ENCODE measurements at places on chromosomes 6 and 20.
A peak's percentile ranks its signal among the peaks of the same experiment; 100 is the strongest.

GRCh38 chr20:60787276-60787675 is 464.8 kb upstream of the CDH4 start:
- no peak for DNase-seq

DNA sequence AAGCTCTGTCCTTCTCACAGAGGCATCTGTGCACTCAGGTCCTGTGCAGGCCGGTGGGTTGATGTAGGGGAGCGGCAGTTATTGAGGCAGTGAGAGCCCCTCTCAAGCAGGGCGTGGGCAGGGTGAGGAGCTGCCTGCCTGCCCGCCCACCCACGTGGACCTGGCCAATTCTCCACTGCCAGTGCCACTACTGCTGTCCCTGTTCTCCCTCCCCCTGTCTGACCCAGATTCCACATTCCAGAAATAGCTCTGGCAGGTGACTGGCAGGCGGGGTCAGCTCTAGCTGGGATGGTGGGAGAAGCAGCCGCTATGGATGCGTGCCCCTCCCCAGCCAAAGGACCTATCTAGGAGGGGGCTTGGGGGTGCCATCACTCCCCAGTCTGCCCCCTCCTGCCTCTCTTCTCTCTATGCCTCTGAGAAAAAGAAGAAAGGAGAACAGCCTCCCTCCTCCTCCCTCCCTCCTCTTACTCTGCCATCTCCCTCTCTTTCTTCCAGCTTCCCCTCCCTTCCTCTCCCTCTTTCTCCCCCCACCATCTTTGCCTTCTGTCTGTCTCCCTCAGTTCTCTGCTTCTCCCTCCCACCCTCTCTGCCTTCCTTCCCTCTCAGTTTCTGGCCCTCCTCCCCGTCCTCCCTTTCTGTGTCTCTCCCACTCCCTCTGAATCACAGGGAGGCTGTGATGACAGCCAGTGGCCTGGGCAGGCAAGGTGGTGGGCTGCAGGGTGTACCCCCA is 86.5 kb upstream of the MYL9 start:
- no peak for DNase-seq

DNA sequence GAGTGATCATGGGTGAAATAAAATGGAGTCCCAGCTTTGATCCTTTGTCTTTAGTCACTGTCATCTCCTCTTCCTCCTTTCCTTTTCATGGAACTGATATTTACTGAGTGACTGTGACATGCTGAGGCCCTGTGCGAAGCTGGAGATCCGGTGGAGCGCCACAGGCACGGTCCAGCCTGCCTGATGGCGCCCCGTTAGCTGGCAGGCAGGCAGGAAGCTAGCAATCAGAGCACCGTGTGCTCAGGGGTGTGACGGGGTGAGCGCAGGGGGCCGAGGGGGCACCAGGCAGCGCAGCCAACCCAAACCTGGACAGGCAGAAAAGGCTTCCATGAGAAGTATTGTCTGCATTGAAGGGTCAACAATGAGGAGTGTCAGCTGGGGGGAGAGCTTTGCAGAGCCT is 100.2 kb upstream of the AKAP12 start:
- no peak for DNase-seq

DNA sequence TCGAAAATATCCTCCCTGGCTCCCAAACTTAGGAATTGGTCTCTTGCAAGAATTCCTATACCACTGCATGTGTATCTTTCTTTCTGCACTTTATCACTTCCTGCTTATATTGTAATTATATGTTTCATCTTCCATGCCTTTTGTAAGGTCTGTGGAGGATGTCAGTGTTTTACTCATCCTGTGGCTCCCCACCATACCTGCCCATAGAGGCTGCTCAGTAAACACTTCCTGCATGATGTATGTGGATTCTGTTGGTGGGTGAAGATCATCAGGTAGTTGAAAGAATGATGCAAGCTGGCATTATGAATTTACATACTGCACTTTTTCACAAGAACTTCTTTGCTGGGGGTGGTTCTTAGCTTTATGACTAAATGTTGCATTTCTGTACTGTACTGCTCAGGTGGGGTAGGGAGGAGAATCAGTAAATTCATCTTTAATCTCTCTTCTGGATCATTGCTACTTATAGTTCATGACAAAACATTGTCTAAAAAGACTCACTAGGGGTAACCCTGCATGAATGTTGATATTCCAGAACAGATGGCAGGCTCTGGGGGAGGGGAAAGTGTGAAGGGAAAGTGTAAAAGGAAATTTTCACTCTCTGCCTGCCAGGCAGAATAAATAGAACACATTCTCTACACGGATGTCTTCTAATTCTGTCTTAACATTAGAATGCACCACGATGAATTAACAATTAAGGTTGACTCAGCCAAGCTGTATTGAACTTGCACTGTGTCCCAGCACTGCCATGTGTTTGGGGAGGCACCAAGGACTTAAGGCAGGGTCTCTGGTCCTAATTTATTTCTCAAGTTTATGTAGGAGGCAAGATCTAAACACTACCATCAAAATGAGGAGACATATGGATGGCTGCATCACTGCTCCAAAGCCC is 36.0 kb upstream of the KLHL31 start:
- DNase-seq = no peak

DNA sequence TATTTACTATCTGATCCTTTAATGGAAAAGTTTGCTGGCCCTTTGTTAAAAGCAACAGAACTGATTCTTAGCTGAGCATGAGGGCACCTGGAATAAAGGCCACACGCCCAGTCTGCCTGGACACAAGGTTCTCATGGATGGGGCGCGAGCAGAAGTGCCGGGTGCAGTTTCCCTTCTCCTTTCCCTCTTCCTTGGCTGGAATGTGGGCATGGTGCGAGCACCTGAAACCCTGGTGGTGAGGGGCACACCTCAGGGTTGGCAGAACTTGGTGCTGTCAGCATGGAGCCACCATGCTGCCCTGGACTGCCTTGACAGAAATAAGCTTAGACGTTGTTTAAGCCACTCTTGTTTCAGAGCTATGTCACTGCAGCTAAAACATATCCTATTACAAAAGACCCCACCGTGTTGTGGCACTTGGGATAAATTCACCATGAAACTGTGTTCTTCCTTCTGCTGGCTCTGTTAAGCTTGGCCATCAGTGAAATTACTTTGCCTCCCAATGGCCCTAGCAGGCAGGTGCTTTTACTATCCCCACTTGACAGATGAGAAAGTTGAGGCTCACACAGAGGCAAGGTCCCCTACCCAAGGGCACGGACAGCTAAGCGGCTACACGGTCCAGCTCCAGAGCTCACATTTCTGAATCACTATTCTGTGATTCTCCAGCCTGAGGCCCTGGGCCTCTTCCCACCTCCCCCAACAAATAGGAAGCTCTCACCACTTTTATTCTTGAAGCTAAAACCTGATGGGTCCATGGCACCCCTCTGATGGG is 115.9 kb downstream of the PREX1 start:
- no peak for DNase-seq

DNA sequence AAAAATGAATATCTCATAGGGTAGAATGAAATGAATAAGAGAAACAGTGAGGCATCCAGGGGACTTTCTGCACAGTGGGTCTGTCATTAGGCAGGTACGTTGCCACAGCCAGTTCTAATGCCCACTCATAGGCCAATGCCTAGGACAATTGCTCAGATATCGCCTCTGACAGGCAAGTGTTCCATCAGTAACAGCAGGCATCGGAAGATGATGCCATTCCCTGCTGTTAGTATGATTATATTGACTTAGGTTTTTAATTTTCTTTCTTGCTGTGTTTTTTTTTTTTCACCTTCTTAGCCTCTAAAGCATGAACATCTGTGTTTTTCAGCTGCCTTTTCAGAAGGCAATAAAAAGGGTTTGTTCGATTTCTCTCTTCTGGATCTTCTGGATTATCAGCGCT is 90.7 kb downstream of the PRL start:
- no peak for DNase-seq

DNA sequence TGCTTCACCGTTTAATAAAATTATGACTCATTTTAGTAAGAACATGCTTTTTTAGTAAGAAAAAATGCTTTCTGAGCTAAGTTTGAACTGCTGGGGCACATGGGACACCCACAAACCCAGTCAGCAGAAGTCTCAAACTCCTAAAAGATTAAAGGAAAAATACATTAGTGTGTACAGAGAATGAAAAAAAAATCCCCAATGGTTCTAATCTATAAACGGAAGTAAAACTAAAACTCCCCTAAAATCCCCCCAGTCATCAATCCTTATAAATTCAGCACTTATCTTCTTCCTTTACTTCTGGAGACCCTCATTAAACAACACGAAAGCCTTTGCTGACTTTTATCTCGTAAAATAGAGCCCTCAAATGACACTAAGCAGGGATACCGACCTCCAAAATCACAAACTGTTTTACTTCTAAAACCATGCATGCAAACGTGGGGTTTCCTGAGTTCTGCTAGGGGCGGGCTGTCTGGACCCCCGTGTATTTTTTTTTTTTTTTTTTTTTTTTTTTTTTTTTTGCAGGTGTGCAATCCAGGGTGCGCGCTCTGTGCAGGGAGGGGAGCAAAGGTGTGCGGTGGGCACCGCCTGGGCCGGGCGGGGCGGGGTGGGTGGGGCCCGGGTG is 1.1 kb upstream of the MYB start:
- no peak for DNase-seq

GRCh38 chr6:6570929-6571671 is 17.4 kb upstream of the LY86 start:
- no peak for DNase-seq

DNA sequence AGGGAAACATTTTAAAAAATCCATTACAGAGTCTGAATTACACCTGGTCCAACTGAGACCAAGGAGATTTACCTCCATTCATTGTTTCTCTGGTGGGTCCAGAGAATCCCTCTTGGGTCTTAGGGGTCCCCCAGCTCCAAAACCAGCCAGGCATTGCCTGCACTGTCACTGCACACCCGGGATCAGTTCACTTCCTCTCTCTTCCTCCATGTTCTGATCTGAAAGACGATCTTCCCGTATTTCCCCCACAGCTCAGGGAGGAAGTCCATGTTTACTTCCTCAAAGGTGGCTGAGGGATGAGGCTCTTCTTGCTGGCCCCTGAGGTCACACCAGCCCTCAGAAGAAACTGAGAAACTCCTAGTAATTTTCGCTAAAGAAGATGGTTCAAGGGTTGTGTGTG is 159.7 kb downstream of the BMP7 start:
- no peak for DNase-seq

GRCh38 chr6:6900569-6901204 is 207.1 kb upstream of the RREB1 start:
- peak; percentile 24 for DNase-seq

- no peak for DNase-seq
Observed at GRCh38 chr6:127518710-127519468, at the start of gene MTCL3. MTCL3 (minus strand) TSS chr6:127519335.

GRCh38 chr6:166244353-166245045 is 63.7 kb downstream of the PRR18 start:
- peak; percentile 12 for DNase-seq

DNA sequence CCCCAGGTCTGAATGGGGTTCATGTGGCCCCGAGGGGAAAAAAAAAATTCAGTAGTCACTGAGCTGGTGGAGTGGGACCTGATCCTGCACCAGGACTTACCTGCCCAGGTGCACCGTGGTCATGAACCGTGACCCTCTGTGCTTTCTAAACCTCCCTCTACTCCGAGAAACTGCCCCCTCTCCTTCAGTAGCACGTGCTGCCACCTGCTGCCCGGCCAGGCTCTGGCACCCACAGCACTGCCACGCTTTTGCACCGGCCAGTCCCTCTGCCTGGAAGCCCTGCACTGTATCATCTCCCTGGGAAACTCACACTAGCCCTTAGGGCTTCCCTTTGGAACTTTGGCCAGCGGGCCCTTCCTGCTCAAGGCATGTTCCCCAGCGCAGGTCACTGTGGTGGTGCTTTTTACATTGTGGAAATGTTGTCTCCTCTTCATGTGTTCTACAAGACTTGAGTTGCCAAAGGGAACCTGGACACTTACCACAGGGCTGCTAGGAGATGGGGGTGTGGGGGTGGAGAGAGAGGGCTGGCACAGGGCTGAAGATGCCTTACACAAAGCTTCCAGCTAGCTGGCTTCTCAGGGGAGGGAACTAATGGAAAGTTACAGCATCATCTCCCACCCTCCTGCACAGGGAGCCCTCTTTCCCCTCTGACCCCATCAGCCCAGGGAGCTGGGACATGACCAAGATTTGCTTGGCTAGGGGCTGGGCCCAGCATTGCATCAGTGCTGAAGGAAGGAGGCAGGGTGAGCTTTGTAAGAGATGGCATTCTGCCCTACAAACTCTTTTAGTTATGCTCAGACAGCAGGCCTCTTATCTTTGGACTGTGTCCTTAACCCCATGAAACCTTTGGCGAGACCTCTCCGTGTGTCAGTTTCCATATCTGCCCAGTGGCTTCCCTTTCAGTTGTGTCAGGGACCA is 2.5 kb upstream of the PTPRT start:
- DNase-seq = peak; percentile 6

DNA sequence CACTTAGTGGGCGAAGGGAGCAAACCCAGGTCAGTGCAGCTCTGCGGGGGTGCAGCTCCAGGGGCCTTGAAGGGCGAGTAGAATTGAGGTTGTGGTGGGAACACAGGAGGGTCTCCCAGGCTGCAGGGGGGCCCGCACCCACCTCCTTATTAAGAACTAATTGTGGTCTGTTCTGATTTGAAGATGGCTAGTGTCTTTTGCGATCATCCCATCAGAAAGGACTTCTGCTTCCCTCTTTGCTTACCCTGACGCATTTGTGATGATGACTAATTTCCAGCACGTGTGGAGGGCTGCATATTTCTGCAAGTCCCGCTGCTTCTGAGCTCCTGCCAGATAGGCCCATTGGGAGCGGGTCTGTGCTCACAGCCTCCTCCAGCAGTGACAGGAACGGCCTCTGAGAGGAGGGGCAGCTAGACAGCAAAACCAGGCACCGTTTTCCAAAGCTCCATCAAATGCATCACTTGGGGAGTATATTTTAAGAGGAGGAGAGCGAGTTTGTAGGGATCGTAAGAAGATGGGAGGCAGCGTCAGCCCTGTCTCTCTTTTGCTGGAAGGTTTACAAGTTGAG is 268.9 kb downstream of the CDH4 start:
- no peak for DNase-seq

DNA sequence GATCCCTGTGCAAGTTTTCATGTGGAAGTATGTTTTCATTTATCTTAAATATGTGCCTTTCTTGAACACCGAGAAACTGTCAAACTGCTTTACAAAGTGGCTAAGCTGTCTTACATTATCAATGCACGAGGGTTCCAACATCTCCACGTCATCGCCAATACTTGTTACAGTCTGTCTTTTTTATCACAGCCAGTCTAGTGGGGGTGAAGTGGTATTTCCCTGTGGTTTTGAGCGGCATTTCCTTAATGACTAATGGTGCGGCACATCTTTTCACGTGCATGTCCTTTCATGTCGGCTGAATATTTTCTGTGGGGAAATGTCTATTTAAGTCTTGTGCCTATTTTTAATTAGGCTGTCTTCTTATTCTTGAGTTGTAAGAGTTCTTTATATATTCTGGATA is 280.4 kb downstream of the FOXC1 start:
- DNase-seq = no peak

- DNase-seq = no peak
Observed at GRCh38 chr6:53192682-53193188, 44.1 kb upstream of the GCM1 start.

- no peak for DNase-seq
Observed at GRCh38 chr6:15752820-15753219, 90.0 kb upstream of the DTNBP1 start.
